ENCODE measurements at places on chromosomes 13 and 19.

GRCh38 chr19:37593996-37594303 is 642 bp downstream of the ZNF571 start:
- no peak for DNase-seq

DNA sequence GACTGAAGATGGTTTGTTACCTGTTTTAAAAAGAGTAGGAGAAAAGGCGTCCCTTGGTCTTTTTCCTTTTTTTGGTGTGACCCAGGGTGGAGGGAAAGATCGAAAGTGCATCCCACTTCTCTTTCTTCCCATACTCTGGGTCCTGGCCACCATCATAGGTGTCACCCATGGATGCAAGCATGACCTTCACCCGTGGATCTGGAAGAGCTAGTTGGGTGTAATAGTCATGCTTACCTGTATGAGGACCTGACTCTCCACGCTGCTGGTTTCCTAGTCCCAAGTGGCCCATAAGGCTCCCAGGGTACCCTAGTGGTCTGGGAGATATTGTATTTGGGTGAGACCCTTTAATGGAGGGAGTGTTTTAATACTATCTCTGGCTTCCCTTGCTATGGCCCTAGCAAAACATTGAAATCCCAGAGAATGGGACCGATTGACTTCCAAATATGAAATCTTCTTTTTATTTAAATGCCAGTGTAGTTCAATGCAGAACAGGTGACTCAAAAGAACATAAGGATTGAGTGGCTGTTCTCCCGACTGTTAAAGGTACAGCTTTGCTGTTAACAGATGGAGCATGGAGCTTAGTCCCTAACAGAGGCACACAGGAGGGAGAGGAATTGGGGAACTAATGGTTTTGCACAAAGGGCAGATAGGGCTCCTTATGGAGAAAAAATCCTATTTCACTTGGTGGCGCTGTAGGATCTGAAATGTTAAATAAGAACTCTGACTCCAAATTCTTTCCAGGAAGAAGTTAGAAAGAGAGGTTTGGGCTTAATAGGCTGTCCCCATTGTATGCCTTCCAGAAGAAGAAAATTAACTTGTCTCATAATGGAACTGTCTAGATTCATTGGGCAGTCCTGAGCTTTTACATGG is 7.0 kb upstream of the ZNF550 start:
- no peak for DNase-seq

DNA sequence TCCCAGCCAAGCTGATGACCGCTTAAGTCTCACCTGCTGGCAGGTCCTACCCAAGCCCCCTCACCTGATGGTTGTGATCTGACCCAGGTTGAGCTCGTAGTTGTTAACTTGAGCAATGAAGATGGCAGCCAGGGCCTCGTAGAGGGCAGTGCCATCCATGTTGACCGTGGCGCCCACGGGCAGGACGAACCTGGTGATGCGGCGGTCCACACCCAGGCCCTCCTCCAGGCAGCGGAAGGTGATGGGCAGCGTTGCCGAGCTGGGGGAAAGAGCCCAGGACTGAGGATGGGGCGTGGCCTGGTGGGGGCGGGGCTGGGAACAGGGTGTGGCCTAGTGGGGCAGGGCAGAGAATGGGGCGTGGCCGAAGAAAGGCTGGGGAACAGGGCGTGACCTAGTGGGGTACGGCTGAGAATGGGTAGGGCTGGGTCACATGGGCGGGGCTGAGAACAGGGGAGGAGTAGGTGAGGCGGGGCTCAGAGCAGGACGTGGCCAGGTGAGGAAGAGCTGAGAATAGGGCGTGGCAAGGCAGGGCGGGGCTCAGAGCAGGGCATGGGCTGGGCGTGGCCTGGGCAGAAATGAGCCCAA is 12.9 kb downstream of the OR7C2 start:
- no peak for DNase-seq

- peak; percentile 98 for DNase-seq
Observed at GRCh38 chr19:36331353-36332228, 47.4 kb downstream of the ZFP14 start.

DNA sequence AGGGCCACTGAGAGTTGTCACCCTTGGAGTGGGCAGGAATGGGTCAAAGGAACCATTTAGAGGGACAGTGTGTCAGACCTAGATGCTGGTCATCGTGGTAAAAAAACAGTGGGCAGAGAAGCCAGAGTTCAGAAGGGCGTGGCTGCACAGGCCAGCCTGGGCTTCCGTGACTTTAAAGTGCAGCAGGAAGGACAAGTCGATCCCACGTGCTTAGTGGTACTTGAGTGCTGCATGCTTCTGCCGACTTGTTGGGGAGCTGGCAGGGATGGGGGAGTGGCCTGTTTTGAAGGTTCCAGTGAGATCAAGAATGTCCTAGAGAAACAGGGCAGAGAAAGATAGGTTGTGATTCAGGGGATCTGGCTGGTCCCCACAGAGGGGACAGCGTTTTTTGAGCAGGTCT is 17.0 kb downstream of the LYL1 start:
- no peak for DNase-seq

GRCh38 chr13:77429320-77430142 is 102.6 kb upstream of the MYCBP2 start:
- no peak for DNase-seq

- no peak for DNase-seq
Observed at GRCh38 chr19:10283301-10284064, 3.3 kb upstream of the ICAM4 start.

- no peak for DNase-seq
Observed at GRCh38 chr19:20167651-20168122, 673 bp downstream of the ZNF486 start.

- no peak for DNase-seq
Observed at GRCh38 chr13:98792785-98793495, 40.5 kb upstream of the SLC15A1 start.

DNA sequence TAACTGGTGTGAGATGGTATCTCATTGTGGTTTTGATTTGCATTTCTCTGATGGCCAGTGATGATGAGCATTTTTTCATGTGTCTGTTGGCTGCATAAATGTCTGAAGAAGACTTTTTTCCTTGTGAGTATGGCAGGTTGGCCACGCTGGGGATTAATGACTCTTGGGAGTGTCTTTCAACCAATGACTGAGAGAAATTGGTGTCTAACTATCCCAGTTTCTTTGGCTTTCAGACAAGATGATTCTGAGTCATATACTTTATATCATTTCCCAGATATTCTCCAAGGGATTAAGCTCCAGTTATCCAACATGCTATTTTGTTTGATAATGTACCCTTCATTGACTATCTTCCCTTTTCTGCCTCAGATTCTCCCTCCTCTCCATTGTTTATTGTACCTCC is 35.5 kb upstream of the CSNK1A1L start:
- no peak for DNase-seq

DNA sequence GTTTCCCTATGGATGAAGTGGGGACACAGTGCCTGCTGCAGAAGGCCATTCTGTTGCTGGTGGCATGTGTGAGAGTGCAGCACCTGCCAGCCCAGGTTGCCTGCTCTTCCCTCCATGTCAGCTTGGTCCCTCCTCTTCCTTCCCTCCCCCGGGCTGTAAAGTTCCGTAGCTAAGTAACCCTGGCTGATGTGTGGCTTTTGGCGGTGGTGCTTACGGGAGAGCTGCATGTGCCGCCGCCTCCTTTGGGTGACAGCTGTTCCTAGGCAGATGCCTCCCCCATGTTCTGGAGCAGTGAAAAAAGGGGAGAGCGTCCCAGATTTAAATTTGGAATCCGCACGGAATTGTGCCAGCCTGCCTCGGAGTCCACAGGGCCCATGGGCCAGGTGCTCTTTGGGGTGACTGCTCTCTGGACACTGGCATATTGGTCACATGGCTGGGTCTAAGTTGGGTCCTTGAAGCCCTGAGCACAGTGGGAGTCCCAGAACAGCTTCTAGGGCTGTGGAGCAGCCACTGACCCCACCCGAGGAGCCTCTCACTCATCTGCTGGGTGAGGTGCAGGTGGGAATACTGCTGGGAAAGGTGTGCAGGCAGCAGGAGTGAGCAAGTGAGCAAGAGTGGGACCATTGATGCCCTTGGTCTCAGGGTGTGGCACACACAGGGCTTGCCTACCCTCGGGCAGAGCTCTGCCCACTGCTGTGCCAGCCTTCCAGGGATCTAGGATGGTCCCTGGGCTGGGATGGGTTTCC is 33.1 kb upstream of the ZNF536 start:
- no peak for DNase-seq

GRCh38 chr19:50167314-50167721 is 4.2 kb upstream of the IZUMO2 start:
- DNase-seq: peak; percentile 70

DNA sequence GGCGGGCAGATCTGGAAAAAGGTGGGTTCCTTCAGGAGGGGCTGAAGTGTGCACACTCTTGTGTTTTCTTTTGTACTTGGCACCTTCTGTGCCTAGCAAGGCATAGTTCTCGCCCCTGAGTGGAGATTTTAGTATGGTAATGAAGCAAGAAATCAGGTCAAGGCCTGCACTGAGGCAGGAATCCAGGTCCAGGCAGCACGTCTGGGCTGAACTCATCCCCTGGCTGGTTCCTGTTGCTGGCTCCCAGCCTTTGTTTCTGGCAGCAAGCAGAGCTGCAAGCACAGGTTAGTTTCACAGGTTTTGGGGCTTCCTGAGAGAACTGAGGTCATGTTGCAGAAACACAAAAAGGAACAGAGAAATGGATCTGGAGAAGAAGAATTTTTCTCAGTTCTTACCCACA is 21.2 kb downstream of the SIGLEC7 start:
- DNase-seq: no peak

DNA sequence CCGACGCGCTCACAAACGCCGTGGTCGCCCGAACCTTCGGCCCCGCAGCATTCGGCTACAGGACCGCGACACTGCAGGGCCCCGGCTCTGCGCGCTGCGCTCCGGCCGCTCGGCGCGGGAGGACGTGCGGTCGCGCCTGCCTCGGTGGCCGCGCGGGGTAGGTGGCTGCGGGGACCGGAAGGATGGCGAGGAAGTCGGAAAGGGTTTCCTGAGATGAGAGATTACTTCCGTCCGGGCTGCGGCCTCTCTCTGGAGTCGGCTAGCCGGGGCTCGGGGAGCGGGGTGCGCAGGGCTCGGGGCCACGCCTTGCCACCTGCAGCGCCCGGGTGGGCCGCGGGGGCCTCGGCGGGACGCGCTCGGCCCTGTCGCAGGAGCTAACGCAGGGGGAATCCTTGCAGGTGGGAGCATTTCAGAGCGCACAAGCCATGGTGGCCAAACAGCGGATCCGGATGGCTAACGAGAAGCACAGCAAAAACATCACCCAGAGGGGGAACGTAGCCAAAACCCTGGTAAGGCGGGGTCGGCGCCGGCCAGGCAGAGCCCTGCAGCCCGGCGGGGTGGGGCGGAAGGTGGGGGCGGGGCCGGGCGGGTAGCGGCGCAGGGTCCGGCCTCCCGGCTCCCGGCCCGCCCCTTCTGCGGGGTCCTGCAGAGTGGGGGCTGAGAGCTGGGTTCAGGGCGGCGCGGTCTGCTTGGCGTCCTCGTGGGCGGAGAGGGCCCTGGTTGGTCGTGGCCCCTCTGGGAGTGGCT is at the start of gene SERP2:
Gene SERP2 (plus strand): TSS at position 224 of the 747 bp plus-strand sequence. CDS start 202 bp downstream, at position 426.
- DNase-seq: no peak

GRCh38 chr19:36604656-36605100 is 435 bp upstream of the ZNF382 start:
- DNase-seq: no peak

- DNase-seq: no peak
Observed at GRCh38 chr13:48920730-48921129, 55.0 kb upstream of the FNDC3A start.

GRCh38 chr13:20006206-20006605 is 47.7 kb downstream of the ZMYM2 start:
- DNase-seq: no peak

DNA sequence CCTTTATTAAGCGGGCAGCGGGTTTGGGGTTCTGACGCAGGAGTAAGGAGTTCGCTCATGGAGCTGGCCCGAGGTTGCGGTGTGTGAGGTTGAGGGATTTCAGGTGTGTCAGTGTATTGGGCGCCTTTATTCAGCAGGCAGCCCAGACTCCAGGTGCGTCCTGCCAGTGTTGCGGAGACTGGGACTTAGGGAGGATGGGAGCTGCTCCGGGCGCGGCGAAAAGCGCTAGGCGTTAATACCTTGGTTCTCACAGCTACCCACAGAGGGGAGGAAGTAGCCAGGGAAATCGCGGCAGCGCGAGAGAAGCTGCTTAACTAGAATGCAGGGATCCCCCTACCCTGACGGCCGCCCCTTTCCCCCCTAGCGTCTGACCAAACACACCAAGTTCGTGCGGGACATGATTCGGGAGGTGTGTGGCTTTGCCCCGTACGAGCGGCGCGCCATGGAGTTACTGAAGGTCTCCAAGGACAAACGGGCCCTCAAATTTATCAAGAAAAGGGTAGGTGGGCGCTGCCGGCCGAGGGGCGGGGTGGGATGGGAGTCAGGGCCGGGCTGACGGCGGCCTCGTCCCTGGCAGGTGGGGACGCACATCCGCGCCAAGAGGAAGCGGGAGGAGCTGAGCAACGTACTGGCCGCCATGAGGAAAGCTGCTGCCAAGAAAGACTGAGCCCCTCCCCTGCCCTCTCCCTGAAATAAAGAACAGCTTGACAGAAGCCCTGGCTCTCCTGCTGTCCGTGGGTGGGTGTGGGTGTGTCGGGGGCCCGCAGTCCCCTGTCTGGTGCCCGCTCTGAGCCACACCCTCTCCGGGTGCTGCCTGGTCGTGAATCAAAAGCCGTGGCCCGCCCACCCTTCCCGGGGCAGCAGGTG is 1.1 kb downstream of the RPL36 start:
- no peak for DNase-seq

GRCh38 chr19:43779147-43779819 is 1.5 kb downstream of the KCNN4 start:
- DNase-seq: no peak

- no peak for DNase-seq
Observed at GRCh38 chr13:75256922-75257321, 225.0 kb downstream of the TBC1D4 start.

GRCh38 chr13:80145171-80145690 is 195.7 kb downstream of the SPRY2 start:
- DNase-seq: no peak

DNA sequence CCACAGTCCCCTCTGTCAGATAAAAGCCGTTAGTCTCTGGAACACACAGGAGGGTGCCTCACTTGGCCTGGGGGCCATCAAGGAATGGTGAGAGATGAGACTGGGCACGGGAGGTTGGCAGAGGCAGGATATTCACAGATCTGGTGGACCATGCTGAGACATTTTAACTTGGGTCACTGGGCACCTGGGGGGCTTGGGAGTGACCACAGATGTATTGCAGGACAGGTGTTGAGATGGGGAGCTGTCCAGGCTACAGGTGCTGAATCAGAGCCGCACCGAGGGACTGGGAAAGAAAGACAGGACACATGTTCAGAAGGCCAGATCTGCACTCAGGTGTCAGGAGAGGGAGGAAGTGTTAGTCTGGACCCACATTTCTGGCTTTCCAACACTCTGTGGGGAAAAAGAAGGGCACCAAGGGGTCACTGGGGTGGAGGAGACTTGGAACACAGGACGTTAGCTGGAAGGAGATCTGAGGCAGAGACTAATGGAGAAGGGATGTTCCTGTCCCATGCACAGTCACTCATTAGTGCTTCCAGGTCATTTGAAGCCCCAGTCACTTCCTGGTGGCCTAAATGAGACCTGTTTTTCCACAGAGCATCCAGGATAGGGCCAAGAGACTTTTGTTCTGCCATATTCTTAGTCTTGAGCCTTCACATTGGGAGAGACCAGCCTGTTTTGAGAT is 56.1 kb downstream of the CHST8 start:
- no peak for DNase-seq

- no peak for DNase-seq
Observed at GRCh38 chr19:307793-308420, 16.7 kb upstream of the PLPP2 start.

Data from DMS79 (cell line).